ENCODE measurements at places on chromosomes 3 and 15.

DNA sequence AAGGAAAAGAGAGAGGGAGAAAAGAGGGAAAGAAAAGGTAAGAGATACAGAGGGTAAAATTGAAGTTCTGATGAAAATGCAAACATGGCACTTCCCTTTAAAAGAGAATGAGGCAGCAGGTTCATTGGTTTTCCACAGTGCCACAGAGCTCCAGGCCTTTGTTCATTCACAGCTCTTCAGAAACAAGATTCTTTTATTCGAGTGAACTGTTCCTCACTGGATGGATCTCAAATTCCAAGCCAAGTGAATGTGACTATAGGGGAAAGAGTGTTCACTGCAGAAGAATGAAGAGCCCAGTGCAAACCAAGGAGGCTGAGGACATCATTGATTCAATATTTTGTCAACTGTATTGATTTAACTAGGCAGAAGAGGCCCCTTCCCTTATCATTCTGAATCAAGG is 280.3 kb upstream of the PROK2 start:
- no peak for DNase-seq

GRCh38 chr3:187186801-187187421 is 10.4 kb upstream of the RTP1 start:
- peak; percentile 38 for DNase-seq

DNA sequence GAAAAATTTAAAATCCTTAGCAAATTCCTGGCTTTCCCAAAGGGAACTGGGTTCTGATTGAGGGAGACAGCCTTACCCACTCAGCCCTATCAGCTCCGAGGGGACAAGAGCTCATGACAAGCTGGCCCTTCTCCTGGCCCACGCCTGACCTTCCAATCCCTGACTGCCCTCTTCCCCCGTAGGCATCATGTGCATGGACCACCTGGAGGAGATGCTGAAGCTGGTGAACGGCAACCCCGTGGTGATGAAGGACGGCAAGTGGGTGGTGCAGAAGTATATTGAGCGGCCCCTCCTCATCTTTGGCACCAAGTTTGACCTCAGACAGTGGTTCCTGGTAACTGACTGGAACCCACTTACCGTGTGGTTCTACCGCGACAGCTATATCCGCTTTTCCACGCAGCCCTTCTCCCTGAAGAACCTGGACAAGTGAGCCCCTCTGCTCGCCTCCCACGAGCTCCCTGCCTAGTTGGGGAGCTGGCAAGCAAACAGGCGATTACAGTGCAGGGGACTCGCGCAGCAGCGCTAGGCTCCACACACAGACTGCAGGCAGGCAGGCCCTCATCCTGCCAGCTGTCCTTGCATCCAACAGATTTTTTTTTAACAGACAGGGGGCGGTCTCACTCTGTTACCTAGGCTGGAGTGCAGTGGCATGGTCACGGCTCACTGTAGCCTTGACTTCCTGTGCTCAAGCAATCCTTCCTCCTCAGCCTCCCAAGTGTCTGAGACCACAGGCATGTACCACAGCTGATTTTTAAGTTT is 16.8 kb downstream of the RPUSD3 start:
- peak; percentile 64 for DNase-seq

- peak; percentile 15 for DNase-seq
Measured at GRCh38 chr3:48514431-48515227, 10.7 kb upstream of the SHISA5 start.

DNA sequence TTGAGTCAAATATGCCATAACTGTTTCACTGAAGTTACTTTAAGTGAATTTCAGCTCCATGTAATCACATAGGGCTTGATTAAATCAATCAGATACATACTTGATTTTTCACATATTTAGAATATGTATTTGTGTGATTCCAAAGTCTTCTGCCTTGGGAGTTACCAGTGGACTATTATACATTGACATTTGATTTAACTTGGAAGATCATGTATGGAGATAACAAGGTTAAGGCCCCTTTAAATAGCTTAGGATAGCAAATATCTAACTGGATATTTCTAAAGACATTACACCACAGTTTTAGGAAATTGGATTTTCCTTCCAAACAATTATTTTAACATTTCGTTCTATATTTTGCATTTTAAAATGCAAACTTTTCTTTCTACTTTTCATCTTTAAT is 405.0 kb downstream of the RAP2B start:
- DNase-seq: no peak

DNA sequence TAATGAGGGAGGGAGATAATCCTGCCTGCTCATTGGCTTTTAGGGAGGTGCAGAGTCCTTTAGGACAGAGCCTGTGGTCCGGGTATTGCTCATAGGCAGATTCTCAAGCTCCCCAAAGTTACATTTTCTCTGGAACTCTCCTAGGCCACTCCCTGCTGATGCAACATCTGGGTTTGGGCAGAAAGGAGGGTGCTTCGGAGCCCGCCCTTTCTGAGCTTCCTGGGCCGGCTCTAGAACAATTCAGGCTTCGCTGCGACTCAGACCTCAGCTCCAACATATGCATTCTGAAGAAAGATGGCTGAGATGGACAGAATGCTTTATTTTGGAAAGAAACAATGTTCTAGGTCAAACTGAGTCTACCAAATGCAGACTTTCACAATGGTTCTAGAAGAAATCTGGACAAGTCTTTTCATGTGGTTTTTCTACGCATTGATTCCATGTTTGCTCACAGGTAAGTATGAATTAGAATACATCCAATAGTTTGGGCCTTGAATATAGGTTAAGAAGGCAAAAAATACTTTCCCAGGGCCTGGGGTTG is at the start of gene IL20RB:
Gene IL20RB (plus strand): TSS at position 233 of the 538 bp plus-strand sequence. CDS start 131 bp downstream, at position 364.
- DNase-seq: no peak

GRCh38 chr3:194322678-194323211 is 28.4 kb downstream of the CPN2 start:
- peak; percentile 90 for DNase-seq

- no peak for DNase-seq
Measured at GRCh38 chr3:4935347-4935746, 43.9 kb upstream of the BHLHE40 start.

- DNase-seq: peak; percentile 83
Measured at GRCh38 chr3:127821394-127821793, 921 bp downstream of the MGLL start.

GRCh38 chr3:173013219-173013832 is 127.7 kb downstream of the SPATA16 start:
- DNase-seq: peak; percentile 29

DNA sequence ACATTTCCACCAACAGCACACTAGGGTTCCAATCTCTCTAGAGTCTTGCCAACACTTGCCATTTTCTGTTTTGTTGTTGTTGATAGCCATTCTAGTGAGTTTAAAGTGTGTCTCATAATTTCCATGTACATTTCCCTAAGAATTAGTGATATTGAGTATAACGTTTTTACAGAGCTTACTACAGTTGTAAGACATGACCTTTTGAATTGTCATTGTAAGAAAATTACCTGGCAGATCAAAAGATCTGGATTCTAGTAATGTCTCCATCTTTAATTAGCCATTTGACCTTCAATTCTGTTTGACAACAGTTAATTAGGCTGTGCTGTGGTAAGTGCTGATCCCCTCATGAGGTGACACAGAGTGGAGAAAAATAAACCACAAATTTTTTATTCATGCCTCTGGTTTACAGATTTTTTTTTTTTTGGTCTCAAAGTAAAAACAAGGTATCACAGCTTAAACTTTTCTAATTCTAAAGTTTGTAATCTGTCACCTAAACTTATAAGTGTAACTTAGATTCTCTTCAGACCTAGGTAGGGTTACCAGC is 20.9 kb downstream of the MCTP2 start:
- no peak for DNase-seq

GRCh38 chr3:43866529-43867353 is 176.0 kb downstream of the ABHD5 start:
- no peak for DNase-seq

GRCh38 chr15:34708422-34708821 is 46.4 kb downstream of the GJD2 start:
- DNase-seq: peak; percentile 83

DNA sequence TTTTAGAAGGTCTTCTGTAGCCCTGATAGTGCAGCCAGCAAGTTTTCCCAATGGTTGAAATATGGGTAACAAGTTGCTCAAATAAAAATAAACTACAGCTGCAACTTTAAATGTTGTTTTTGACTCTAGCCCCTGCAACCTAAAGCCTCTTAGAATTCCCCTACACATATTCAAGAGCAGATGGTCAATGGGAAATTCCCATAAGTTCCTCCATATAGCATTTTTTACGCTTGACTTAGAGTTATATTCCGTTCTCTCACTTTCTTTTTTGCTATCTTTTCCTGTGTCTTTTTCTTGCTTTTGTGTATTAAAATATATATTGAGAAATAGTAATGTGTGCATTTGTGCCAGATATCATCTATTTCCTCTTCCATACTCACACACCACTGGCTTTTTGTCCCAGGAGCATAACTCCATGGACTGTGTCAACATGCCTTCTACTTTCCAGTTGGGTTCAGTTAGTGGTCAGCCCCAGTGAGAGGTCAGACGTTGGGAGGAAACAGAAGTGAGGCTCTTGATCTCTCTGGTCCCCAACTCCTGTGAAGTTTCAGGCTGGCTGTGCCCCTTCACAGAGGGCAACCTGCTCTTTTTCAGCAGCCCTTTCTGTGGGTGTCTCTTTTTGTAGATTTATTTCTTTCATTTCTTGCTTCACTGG is 63.3 kb upstream of the TP63 start:
- DNase-seq: no peak

- DNase-seq: no peak
Measured at GRCh38 chr15:43103907-43104306, 1.9 kb downstream of the UBR1 start.

DNA sequence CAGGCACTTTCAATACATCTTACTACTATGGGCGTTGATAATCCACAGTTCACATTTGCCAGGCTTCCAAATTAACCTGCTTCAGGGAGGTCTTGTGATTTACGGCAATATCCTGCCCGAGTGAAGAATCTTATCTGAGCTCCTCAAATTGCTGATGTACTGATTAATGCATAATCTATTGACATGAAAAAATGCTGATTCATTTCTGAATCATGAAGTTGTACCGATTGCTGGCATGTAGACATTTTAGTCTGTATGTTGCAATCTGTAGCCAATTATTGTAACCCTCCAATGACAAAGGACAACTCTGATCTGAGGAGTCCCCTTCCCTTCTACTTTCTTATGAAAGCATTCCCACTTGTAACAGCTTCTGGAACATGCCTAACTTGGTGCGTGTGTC is 97.2 kb downstream of the SEC22A start:
- DNase-seq: peak; percentile 20

DNA sequence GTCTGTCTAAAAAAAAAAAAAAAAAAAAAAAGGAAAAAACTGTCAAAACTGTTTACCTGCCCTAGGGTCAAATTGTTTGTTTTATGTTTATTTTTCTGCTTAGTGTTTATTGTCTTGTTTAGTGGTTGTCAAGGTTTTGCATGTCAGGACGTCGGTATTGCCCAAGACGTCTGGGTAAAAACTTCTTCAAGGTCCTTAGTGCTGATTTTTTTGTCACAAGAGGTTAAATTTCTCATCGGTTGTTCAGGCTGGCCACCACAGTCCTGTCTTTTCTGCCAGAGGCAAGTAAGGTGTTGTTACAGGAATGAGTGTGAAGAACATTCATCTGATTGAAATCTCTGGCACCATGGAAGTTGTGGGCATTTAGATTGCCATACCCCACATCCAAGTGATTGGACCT is 7.0 kb downstream of the DET1 start:
- no peak for DNase-seq

GRCh38 chr3:183618542-183618941 is 16.9 kb upstream of the KLHL24 start:
- no peak for DNase-seq

GRCh38 chr3:72306800-72307341 is 521.9 kb upstream of the PROK2 start:
- DNase-seq: no peak

GRCh38 chr3:181724192-181724965 is 12.7 kb downstream of the SOX2 start:
- DNase-seq: no peak

- no peak for DNase-seq
Measured at GRCh38 chr3:156488767-156489166, 66.2 kb downstream of the SSR3 start.

GRCh38 chr3:154583086-154583634 is 153.2 kb upstream of the GPR149 start:
- no peak for DNase-seq

DNA sequence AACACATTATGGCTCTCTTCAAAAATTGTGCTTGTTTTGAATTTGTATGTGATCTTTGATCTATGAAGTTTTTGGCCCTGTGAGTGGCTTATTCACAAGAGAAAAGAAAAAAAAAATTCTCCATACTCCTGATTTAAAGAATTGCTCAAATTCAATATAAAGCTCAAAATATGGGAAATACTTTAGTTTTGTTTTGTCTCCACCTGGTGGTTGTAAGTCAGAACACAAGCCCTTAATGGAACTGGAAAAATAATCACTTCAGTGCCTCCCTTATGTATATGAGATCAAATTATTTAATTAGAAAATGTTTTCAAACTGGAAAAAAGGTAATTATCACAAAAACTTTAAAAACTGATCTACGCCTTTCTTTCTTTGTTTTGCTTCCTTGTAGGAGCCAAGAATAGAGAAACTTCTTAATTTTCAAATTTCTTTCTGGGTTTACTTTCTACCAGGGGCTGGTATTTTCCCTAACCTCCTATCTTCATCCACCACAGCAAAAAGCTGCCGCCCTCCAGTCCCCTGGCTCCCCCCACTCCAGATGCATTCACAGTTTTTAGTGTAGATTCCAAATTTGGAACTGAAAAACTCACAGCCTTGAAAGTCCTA is 50.6 kb downstream of the SERP1 start:
- DNase-seq: peak; percentile 81

DNA sequence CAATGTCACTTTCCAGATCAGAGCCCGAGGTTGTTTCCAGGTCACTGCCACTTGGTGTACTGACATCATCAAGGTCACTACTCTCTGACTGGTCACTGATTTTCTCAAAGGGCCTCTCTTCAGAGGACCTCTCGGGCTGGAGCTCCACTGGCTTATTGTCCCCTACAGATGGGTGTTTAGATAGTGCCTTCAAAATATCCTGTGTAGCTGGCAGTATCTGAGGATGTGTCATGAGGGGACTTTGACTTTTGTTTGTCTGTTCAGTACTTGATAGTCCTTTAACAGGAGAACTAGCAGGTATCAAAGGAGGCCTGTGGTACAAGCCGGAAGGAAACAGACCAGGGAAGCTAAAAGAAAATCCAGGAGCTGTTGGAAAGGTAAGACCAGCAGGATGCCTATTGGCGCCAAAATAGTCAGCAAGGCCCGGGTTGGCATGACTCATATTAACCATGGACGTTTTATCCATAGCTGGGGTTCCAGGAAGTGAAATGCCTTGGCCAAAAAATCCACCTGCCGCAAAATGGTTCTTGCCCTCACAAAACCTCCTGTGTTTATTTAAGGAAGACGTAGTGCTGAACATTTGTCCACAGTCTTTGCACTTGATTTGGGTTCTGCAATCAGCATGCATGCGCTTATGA is 547.3 kb downstream of the MECOM start:
- no peak for DNase-seq

GRCh38 chr3:122697952-122698620 is 17.4 kb downstream of the PARP14 start:
- no peak for DNase-seq

GRCh38 chr3:123004201-123004918 is 23.2 kb downstream of the SEMA5B start:
- no peak for DNase-seq

DNA sequence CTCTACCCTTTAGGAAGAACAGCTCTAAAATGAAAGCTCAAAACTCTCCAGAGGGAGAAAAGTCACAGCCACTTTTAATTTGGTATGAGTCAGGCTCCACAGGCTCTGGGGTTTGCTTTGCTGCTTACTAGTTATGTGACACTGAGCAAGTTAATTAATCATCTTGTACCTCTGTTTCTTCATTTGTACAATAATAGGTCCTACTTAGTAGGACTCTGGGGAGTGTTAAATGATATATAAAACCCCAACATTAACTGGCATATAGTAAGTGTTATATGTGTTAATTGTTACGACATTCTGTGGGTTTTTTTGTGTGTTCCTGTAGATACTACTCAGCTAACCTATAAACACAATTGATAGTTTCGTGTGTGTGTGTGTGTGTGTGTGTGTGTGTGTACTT is 6.6 kb downstream of the ACKR2 start:
- no peak for DNase-seq

All from hematopoietic multipotent progenitor cell treated with erythropoietin and hydrocortisone succinate and interleukin-3 and kit ligand, for 6 days (in vitro differentiated cells).